RWPE2 (cell line): ENCODE measurements at places on chromosomes 16 and 17.

DNA sequence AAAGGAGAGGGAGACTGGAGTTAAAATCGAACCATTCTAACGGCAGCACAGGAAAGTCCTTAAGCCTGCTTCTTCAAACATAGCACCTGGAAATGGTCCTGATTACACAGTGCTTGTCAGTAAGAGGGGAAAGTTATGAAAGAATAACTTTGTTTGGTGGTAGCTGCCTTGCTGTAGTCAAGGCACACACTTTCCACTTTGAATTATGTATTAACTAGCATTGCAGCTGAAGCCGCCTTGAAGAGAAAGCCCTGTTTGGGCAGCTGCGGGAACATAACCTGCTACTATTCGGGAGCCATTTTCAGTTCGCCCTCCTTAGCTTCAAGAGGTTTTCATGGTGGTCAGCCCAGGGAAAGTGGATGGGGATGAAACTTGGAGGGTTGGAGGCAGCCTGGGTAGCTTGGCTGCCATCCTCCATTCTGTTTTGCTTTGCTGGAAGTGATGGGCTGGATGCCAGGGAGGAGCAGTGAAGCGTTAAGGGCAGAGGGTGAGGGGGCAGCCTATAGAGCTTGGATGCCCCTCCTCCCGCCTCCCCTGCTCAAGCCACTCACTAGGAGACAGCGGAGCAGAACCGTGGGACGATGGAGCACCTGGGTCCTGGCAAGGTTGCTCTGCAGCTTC, 5.3 kb upstream of the HAS3 start:
- DNase-seq = no peak

DNA sequence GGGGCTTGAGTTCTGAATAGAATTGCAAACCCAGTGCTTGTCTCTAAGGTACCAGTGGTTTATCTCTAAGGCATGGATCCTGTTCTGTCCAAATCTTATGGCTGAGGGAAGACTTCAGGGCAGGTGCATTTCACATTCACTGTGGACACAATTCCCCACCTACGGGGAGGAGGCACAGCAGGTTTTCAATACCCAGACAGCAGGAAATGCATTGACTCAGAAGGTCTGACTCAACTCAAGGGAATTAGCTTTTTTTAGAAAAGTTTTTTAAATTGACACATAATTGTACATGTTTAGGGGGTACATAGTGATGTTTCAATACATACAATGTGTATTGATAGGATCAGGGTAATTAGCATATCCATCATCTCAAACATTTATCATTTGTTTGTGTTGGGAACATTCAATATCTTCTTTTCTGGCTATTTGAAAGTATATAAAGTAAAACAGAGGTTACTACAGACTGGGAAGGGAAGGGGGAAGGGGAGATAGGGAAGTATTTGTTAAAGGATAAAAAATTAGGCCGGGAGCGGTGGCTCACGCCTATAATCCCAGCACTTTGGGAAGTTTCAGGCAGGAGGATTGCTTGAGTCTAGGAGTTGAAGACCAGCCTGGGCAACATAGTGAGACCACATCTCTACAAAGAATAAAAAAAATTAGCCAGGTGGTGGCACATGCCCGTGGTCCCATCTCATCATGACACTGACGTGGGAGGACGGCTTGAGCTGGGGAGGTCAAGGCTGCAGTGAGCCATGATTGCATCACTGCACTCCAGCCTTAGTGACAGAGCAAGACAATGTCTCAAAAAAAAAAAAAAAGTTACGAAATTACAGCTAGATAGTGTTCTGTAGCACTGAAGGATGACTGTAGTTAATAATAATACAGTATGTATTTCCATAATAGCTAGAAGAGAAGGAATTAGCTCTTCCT, 54.9 kb downstream of the RGS9 start:
- no peak for DNase-seq

GRCh38 chr17:57670769-57671569, 74.1 kb downstream of the CCDC182 start:
- DNase-seq = no peak

DNA sequence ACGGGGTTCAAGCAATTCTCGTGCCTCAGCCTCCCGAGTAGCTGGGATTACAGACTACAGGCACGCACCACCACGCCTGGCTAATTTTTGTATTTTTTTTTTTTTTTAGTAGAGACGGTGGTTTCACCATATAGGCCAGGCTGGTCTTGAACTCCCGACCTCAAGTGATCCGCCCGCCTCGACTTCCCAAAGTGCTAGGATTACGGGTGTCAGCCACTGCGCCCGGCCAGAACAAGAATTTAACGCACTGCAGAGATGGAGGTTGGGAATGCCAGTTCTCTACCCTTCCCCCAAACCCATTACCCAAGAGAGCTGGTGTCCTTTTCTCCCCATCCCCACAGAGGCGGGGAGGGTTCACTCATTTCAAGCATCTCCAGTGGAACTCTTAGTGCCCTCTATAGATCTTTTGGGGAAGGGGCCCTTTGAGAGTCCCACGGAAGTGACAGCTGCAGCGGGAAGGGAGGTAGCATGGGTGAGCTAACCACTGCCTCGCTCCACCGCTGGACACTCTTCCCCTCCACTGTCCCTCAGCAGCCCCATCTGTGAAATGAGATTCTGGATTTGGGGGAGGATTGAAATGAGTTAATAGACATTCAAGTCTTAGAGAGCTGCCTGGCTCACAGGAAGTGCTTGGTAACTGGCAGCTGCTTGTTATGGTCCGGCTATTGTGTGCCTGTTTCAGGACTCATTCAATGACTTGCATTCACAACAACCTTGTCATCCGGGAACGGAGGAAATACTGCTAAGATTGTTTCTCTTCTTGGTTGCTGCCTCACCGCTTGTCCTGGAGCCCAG, 3.5 kb upstream of the UBALD2 start:
- no peak for DNase-seq

DNA sequence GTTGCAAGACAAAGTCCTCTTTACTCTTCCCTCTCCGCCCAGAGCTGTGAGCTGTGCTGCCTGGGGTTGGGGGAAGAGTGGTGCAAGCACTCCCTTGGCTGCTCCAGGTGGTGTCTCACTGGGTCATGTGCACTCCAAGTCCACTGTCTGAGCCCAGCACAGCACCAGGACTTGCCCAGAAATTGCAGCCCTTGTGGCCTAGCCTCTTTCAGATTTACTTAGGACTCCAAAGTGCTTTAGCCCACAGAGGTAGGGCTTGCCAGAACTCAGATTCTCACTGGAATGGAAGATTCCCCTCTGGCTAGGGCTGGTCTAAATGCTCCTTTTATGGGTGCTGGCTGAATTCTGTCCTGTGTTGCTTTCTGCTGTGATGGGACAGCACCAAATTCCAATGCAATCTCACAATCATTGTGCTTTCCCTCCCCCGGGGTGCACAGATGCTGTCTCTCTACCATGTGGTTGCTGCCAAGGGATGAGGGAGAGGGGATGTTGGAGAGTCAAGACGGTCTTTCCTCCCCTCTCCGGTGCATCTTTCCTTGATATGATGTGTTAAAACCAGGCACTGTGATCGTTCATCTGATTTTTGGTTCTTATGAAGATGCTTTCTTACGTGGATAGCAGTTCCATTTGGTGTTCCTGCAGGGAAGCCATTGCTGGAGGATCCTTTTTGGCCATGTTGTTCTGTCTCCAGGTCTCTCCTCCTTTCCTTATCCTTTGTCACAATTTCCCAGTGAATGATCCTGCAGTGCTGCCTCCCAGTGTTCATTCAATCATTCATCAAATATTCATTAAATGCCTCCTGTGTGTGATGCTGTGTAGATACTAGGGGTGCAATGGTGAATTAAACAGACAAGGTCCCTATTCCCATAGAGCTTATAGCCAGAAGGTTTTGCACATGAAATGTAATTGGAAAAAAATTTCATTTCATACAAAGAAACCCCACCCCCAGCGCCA, 216.3 kb downstream of the SPECC1 start:
- no peak for DNase-seq

DNA sequence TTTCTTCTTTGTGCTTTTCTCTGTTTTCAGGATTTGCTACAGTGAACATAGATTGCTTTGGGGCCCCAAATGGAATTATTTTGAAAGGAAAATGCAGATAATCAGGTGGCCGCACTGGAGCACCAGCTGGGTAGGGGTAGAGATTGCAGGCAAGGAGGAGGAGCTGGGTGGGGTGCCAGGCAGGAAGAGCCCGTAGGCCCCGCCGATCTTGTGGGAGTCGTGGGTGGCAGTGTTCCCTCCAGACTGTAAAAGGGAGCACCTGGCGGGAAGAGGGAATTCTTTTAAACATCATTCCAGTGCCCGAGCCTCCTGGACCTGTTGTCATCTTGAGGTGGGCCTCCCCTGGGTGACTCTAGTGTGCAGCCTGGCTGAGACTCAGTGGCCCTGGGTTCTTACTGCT, 1.2 kb downstream of the STH start:
- DNase-seq = no peak

GRCh38 chr17:48973806-48974205, 5.4 kb upstream of the GIP start:
- DNase-seq = no peak

GRCh38 chr17:50627782-50628601, 6.7 kb upstream of the ABCC3 start:
- DNase-seq = no peak

GRCh38 chr16:85689285-85689949, 663 bp upstream of the GINS2 start:
- DNase-seq = no peak

- DNase-seq = no peak
These were observed 17.1 kb upstream of the RNPS1 start for GRCh38 chr16:2284797-2285576.

GRCh38 chr17:9421525-9421924, 154.1 kb downstream of the STX8 start:
- no peak for DNase-seq

DNA sequence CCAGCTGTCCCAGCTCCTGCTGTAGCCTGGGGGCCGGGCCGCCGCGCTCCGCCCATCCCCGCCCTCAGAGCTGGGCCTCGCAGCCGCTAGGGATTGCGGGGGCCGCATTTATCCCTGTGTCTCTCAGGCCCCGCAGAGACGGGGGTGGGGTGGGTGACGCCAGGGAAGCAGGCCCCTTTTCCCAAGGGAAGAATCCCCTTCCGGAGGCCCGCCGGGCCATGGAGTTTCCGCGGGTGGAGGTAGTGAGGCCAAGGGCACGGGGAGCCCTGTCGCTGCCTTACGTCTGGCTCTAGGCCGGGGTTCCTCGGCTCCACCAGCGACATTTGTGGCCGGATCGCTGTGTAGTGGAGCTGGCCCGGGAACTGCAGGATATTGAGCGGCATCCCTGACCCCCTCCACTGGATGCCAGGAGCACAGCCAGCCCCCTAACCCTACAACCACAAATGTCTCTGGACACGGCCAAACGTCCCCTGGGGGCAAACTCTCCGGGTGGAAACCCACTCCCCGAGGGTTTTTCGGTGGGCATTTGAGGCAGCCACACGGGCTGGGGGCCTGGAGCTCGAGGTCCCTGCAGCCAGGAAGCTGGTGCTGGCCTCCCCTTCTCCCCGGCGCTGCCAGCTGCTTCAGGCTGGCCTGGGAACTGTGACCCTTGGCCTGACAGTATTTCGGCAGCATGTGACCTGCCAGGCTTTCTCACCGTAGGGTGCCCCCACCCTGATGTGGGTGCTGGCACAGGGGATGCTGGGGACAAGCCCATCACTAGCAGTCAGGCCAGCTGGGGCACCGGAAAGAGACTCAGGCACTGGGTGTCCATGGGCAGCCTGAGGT, 12.0 kb upstream of the CD300A start:
- no peak for DNase-seq

GRCh38 chr17:63694950-63695773, 4.8 kb downstream of the LIMD2 start:
- DNase-seq = no peak
